ENCODE measurements at places on chromosomes 12 and 14.

DNA sequence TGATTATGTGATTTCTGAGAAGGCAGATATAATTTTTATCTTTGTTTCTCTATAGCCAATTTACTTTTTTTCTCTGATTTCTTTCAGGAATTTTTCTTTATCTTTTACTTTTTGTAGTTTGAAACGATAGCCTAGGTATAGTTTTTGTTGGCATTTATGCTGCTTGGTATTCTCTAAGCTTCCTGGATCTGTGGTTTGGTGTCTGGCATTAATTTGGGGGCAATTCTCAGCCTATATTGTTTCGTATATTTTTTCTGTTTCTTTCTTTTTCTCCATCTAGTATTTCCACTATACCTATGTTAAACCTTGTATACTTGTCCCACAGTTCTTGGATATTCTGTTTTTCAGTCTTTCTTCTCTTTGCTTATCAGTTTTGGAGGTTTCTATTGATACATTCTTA, 45.0 kb downstream of the CRADD start:
- DNase-seq: no peak

- no peak for DNase-seq
Observed at GRCh38 chr12:69171881-69172280, 67.5 kb upstream of the CPSF6 start.

GRCh38 chr12:62848418-62848817, 86.5 kb downstream of the PPM1H start:
- DNase-seq: no peak

GRCh38 chr14:57209561-57209960, 59.1 kb downstream of the EXOC5 start:
- DNase-seq: no peak

DNA sequence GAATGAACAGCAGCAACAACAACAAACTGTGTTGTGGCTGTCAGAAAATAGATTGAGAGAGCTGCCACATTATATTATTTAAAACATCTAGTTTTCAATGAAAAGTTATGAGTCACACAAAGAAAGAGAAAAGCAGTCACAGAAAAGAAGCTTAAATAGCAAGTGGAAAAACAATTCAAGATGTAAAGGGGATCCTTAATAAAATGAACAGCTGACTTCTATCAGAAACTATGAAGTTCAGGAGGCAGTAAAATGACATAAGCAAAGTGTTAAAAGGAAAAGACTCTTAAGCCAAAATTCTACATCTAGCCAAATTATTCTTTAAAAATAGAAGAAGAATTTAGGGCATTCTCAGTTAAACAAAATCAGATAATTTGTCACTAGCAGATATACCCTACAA, 5.6 kb downstream of the CLEC14A start:
- DNase-seq: no peak

- DNase-seq: no peak
Observed at GRCh38 chr12:130796985-130797686, 41.9 kb downstream of the STX2 start.

- DNase-seq: no peak
Observed at GRCh38 chr14:22164616-22165015, 424.4 kb downstream of the DAD1 start.

GRCh38 chr12:112103758-112104503, 4.7 kb downstream of the NAA25 start:
- no peak for DNase-seq

GRCh38 chr14:64232095-64232838, 61.9 kb downstream of the ESR2 start:
- DNase-seq: peak; percentile 93

DNA sequence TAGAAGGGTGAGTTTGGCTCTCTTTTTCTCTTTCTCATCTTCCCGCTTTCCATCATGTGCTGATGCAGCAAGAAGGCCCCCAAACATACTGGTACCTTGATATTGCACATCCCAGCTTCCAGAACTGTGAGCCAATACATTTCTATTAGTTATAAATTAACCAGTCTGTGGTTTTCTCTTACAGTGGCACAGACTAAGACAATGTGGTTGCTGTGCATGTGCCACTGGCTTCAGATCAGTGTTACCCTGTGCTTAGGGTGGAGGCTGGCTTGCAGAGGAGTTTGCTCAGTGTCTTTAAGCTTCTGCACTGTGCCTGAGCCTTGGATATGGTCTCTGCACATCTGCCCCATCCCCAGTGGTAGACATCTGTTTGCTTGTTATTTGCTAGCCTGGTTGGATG, 5.5 kb downstream of the IFI27L2 start:
- no peak for DNase-seq

GRCh38 chr12:56995201-56995929, 11.0 kb downstream of the ZBTB39 start:
- DNase-seq: no peak

- DNase-seq: no peak
Observed at GRCh38 chr12:93245543-93245942, 132.2 kb upstream of the NUDT4 start.

- no peak for DNase-seq
Observed at GRCh38 chr12:49244176-49244575, 20.7 kb upstream of the TUBA1C start.

- no peak for DNase-seq
Observed at GRCh38 chr12:130969223-130969622, 15.5 kb downstream of the ADGRD1 start.

DNA sequence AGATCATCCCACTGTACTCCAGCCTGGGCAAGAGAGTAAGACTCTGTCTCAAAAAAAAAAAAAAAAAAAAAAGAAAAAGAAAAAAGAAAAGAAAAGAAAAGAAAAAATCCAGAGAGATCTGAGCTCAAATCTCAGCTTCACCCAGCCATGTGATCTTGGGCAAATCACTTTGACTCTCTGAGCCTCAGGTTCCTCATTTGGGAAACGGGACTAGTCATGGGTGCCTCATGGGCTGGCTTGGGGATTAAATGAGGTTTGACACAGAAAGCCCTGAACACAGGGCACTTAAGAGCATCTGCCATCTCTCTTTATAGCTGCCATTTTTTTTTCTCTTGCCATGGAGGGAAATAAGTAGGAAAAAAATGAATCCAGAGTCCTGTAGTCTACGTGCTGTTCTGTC, 86.2 kb upstream of the MYL2 start:
- DNase-seq: no peak

DNA sequence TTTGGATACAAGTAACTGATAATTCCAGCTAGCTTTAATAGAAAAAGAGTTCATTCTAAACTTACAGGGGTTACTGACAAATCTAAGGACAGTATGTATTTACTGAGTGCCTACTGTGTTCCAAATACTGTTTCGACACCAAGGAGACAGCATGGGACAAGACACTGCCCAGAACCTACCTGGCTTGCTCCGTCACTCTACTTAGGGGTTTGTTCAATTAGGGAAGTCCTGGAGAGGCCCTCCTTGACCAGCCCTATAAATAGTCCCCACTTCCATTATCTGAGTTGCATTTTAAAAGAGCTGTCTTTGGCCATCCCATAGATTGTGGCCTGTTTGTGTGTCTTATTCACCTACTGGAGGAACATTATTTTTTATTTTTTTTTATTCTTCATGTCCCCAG, 129.5 kb upstream of the ATF1 start:
- DNase-seq: no peak

GRCh38 chr12:90938451-90938850, 16.5 kb downstream of the CCER1 start:
- no peak for DNase-seq

- no peak for DNase-seq
Observed at GRCh38 chr12:81350309-81350708, 272.4 kb downstream of the ACSS3 start.

DNA sequence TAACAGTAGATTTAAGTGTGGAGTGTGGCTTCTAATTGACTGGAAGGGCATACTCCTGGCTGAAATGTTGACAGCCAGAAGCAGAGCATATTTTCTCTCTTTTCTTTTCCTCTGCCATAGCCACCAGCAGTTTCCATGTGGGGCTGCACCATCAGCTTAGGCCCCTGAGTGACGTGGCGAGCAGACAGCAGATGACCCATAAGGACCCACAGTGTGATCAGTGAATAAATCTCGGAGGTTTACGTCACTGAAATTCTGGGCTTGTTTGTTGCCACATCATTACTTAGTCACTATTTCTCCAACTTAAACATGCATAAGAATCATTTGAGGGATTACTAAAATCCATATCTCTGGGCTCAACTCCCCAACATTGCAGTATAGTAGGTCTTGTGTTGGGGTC, 549.7 kb upstream of the TMEM132C start:
- no peak for DNase-seq

DNA sequence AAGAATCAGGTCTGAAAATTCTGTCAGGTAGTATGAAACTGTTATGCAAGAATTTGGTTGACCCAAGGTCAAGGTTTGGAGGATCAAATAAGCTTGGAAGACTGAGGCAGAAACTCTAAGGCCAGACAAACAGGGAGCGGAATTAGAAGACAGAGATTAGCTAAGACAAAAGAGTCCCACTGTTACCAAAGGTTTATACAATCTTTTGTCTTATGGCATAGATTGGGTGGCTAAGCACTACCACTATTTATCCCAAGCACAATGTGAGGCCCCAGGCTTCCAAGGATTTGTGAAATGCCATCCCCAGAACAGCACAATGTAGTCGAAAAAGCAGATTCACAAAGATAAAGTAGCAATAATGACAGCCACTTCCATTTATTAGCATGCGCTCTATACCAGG, 311.2 kb downstream of the SEC23A start:
- no peak for DNase-seq

- DNase-seq: no peak
Observed at GRCh38 chr14:39857376-39858055, 425.3 kb upstream of the FBXO33 start.

- no peak for DNase-seq
Observed at GRCh38 chr12:41514021-41514777, 326.1 kb downstream of the PDZRN4 start.

GRCh38 chr12:26239122-26239851, 43.9 kb downstream of the SSPN start:
- DNase-seq: peak; percentile 15

DNA sequence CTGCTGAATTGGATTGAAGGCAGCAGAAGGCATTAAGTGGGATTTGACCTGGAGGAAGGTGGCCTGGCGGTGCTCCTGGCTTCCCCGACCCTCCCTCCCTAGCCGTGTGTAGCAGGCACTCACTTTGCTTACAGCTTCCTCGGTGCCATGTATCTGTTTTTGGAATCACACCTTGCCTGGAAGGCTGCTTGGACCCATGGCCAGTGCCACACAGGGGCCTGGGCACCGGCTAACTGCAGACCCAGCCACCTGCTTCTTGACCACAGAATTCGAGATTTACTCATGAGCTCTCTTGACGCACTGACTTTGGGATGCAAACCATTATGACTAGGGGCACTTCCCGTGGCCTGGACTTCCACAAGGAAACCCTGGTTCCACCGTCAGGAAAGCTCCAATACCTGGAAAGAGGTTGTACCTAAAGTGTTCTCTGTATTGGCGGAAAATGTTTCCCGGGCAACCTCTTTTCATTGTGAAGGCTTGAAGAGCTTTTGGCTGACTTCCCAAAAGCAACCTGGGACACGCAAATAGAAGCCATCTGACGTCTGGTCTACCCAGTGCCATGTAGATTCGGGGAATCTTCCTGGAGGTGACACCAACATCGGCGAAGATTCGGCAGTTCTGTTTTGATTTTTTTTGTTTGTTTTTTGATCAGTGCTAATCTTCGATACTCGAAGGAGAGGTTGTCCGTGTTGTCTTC, 125.6 kb upstream of the RTL1 start:
- DNase-seq: no peak

- peak; percentile 12 for DNase-seq
Observed at GRCh38 chr12:84874125-84874824, 38.3 kb downstream of the SLC6A15 start.

- DNase-seq: no peak
Observed at GRCh38 chr12:55629058-55629841, 7.4 kb upstream of the OR10P1 start.

DNA sequence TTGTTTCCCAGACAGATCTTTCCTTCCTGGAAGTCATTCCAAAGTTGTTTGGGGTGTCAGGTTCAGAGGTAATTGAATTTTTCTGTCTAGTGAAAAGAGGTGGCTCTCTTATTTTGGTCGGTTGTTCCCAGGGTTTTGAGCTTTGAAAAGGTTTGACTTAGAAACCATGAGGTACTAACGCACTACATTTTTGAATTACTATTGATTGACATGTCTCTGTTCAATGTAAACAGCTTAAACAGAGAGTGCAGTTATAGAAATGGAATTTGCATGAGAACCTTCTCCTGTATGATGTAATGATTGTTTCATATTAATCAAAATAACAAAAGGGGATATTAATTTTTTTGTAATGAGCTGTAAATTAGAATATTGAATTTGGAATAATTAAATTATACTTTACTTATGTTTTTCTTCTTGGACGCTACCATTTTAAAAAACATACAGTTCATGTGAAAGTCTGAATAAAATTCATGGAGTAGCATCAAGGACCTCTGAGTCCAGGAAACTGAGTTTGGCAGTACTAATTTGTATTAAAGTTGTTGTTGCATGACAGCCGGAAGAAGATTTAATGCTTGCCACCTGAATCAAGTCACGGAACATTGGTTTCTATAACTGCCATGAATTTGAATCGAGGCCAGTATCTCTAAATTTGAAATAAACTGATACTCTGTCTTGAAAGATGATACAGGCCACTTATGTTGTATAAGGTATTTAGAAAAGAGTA, 41.7 kb downstream of the NPAS3 start:
- no peak for DNase-seq

DNA sequence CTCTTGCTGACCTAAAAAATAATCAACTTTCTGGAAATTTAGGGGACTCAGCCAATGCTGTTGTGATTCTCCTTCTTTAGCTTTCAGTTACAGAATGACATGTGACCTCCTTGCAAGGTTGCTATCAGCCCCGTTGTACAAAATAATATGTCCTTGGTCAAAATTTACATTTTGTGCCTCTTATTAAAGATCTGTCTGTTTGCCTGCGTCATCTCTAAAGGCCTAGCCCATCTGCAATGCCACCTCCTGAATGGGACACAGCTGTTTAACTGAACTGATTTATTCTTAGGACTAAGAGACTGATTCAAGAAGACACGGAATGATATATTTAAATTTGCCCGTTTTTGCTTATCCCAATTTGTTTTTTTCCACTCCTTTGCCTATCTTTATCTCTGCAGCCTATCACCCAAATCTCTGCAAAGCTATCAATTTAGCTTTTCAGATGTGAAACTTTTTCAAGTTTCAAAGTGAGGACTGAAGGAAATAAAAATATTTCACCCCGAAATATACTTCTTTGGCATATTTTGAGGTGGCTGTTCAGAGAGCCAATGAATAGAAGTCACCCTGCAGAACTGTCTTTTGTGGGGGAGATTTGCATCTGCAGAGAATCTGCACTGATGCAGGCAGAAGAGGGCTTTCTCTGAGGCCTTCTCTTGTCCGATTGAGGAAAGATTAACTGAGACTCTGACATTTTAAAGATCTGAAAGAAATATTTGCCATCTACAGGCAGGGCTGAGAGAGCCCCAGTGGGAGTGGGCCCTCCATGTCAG, 126.0 kb downstream of the VEZT start:
- no peak for DNase-seq

DNA sequence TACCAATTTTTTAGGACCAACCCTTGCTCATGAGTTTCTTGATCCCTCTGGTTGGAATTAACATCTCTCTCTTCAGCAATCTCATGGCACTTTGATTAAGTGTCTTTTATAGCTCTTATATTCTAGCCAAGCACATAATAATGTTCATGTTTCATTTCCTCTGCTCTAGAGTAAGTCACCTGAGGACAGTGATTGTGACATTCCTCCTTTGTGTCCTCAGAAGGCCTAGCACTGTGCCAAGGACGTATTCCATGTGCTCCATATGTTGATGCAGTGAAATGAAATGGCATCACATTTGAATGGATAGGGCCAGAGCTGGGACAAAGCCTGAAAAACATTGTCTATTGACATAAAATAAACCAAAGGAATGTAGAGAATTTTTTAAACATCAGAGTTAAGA, 322.8 kb upstream of the PRICKLE1 start:
- DNase-seq: no peak

Data from smooth muscle cell of the brain vasculature (primary cell).